ENCODE measurements at places on chromosomes 7 and 10.

- DNase-seq: no peak
Measured at GRCh38 chr7:15998617-15999016, 312.1 kb upstream of the MEOX2 start.

DNA sequence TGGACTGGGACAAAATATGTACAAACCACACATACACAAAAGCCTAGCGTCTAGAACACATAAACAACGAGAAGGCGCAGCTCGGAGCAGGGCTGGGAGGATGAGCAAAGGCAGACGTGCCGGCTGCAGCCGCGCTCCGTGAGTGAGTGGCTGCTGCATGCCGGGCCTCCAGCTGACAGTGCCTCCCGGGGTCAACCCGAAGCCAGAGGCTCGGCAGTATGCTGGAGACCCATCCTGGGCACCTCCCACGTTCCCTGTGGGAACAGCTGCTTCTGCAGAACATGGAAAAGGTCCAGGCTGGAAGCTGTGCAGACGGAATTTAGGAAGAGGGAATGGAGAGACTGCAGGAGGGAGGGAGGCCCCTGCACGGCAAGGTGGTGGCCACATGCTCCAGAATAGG is 3.6 kb upstream of the GPR146 start:
- no peak for DNase-seq

DNA sequence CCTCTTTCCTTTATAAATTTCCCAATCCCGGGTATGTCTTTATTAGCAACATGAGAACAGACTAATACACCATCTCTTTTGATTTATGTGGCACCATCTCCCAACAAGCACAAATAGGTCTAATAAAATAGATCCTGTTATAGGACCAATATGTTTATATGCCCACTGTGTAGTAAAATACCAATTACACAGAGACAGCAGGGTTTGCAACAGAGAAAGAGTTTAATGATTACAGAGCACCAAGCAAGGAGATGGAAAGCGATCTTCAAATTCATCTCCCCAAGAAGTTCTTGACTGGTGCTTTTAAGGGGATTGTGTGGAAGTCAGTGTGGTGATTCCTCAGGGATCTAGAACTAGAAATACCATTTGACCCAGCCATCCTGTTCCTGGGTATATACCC is 33.5 kb upstream of the TECTB start:
- no peak for DNase-seq

DNA sequence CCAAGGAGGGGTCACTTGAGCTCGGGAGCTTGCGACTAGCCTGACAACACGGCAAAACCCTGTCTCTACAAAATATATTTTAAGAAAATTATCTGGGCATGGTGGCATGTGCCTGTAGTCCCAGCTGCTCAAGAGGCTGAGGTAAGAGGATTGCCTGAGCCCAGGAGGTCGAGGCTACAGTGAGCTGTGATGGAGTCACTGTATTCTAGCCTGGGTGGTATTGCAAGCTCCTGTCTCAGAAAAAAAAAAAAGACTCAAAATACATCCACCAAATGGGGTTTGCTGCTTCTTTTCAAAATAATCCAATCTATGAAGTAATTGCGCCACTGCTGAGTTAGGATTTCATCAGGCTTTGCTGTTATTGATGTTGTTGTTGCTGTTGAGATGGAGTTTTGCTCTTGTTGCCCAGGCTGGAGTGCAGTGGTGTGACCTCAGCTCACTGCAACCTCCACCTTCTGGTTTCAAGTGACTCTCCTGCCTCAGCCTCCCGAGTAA is 11.1 kb upstream of the VIM start:
- no peak for DNase-seq

DNA sequence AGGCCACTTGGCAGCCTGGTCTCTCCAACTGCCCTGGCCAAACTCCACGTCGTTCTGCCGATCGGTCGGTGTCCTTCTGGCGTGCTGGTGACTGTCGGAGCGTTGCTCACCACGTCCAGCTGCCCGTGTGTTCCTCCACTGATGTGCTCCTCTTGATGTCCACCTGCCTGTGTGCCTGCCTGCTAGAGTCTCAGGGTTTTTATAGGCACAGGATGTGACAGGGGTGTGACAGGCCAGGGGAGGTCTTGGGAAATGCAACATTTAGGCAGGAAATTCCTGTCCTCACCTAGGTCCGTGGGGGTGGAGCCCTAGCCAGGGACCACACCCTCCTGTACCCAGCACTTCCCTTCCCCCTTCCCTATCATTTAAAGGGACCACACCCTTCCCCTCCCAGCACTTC is 25.2 kb upstream of the CFAP46 start:
- no peak for DNase-seq

- DNase-seq: peak; percentile 61
Measured at GRCh38 chr7:45890902-45891461, 2.7 kb downstream of the IGFBP1 start.

- peak; percentile 28 for DNase-seq
Measured at GRCh38 chr10:103692952-103693811, 162.2 kb downstream of the SH3PXD2A start.

DNA sequence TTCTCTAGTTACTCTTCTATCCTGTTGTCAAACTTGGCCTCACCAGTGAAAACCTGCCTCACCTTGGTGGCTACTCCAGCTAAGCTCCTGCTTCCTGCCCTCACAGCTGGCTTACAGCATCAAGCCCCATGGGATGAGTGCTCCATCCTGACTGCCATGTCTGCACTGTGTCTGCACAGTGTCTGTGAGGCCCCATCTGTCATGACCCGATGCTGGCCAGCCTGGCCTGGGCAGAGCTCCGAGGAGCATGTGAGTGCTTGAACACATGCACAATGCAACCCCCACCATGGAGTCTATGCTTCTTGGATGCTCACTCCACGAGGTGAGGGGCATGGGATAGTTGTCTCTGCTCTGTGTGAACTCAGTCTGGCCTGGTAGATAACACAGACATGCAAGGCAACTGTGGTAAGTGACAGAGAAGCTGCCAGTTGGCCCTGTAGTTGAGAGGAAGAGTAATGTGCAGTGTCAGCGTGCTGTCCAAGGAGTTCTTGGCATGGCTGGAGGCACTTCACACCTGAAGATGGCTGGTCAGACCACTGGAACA is 207.1 kb upstream of the ZNF32 start:
- no peak for DNase-seq

GRCh38 chr10:17412323-17412722 is 42.1 kb downstream of the ST8SIA6 start:
- no peak for DNase-seq

DNA sequence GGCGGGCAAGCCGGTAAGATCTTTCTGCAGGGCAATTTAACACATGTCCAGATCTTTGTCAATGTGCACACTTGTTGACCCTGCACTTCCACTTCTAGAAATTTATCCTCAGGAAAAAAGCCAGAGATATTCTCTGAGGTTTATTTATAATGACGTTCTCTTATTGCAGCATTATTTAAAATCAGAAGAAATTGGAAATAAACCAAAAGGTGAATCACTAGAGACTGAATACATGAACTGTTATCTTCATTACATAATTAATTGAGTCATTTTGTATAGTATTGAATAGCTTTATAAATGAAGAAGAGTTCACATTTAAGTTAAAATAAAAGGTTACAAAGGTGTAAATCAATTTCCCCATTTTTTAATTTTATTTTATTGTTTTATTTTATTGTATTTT is 16.3 kb upstream of the SAR1A start:
- no peak for DNase-seq

DNA sequence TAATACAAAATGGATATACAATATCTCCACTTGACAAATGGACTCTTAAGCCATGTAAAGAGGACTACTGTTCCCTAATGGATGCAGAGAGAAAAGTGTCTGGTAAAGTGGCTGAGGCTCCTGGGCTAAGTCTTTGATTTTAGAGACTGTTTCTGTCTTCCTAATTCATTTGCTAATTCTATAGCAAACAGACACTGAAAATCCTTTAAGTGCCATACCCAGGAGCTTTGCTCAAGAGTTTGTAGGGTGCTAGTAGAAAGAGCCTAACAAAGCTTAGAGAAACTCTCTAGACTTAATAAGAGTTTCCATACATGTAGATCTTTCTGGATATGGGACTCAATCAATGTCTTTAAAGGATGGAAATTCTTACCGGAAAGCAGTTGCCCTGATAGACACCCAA is 16.7 kb downstream of the CEP55 start:
- DNase-seq: no peak

- DNase-seq: peak; percentile 48
Measured at GRCh38 chr7:149196705-149197171, 1.4 kb downstream of the ZNF282 start.

- no peak for DNase-seq
Measured at GRCh38 chr10:113379091-113379490, 173.8 kb upstream of the HABP2 start.

GRCh38 chr7:51325261-51325676 is 8.7 kb upstream of the COBL start:
- DNase-seq: no peak

DNA sequence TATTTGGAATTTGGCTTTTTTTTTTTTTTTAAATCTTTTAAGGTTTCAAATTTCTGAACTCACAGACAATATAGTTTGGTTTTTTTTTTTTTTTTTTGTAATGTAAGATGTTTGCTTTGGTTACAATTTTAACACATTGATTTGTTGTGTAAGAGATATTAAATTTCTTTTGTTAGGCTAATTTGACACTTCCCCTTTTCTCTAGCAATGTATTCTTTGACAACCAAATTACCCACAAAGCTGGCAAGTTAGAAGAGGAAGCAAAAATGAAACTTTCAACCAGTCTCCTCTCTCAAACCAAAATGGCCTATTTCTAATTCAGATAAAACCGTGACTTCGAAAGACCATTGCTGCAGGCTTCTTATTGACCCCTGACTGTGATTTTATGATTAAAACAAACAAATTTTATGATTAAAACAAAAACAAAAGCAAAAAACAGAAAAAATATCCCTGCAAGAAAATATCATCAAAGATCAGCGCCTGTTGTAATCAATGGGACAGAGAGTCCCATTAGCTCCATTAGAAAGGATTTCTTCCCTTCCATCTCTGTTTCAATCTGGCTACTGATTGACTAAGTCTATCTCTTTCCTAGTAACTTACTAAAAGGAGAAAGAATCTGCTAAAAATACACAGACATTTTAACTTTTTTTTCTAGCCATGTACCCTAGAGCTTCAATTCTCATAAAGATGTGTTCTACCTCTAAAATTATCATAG is 489.2 kb downstream of the MDFIC start:
- peak; percentile 25 for DNase-seq

DNA sequence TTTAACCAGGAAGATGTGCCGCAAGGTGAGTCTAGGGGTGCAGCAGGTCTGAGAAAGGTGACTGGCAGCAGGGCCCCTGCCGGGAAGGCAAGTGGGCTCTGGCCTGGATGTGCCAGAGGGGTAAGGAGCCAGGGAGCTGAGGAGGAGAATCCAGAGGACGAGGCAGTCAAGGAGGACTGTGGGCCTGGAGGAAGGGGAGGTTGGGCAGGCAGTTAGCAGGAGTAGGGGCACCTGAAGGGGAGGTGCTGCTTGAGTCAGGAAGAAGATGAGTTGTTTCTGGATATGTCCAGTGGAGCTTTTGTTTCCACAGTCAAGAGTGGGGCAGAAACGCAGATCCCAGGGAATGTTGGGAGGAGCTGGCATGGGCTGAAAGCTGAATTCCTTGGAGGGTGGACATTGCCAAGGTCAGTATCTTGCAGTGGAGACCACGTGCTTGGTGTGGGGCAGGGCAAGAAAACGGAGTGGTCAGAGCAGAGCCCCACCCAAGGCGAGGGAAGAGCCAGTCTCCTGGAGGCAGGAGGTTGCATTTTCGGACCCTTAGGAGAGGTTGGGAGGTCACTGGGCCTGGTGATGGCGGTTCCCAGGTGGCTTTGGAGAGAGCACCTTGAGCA is 34.0 kb downstream of the MINDY4 start:
- DNase-seq: no peak

GRCh38 chr10:130935128-130935439 is 376.4 kb downstream of the TCERG1L start:
- no peak for DNase-seq

DNA sequence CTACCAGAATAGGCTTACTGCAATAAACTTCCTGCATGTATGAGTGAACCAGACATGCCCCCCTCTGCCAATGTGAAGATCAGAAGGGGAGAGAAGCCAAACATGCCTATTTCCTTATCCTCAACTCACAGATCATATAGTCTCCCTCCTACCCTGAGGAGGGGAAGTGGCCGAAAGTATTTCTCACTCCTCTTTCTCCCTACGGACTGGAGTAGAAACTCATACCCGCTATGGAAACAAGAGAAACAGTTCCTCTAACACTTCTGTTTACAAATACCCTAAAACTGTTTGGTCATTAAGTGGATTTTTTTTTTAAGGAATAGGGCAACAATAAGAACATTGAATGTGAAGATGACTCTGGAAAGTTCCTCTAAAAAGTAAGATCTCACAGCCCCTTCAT is 31.4 kb downstream of the CCNJ start:
- no peak for DNase-seq

- no peak for DNase-seq
Measured at GRCh38 chr10:60096761-60097513, 190.6 kb upstream of the CCDC6 start.

- no peak for DNase-seq
Measured at GRCh38 chr10:87661861-87662785, 2.4 kb downstream of the PAPSS2 start.

DNA sequence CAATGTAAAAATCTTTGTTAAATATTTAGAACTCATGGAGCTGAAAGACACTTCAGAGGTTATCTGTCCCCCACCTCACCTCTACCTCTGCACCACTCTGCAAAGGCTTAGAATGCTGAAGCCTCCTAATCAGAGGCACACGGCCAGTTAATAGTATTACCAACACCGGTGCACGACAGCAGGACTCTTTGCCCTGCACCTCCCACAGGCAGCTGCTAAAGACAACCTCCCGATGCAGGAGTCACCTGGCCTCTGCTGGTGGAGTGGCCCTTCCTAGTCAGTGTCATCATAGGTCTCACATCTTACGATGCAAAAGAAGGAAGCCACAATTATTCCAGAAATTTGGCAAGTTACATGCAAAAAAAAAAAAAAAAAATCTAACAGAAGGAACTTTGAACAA is 66.6 kb upstream of the MGMT start:
- DNase-seq: no peak

GRCh38 chr10:5448333-5449001 is 36.1 kb downstream of the NET1 start:
- no peak for DNase-seq

DNA sequence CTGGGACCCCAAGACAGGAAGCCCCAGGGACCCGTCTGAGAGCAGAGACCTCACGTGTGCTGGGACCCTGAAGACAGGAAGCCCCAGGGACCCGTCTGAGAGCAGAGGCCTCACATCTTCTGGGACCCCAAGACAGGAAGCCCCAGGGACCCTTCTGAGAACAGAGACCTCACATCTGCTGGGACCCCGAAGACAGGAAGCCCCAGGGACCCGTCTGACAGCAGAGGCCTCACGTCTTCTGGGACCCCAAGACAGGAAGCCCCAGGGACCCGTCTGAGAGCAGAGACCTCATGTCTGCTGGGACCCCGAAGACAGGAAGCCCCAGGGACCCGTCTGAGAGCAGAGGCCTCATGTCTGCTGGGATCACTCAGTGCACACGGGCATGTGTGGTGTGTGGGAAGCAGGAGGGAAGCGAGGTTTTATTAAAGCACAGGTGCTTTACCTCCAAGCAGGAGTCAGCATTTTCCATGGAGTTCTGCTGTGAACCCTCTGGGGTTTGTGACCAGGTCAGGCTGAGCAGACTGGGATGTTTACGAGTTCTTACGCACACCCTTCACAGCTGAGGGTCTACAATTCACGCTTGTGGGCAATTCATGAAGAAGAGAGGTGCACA is 590.6 kb downstream of the DNAJB6 start:
- no peak for DNase-seq

GRCh38 chr10:123882681-123883445 is 8.7 kb downstream of the CPXM2 start:
- no peak for DNase-seq
